ENCODE measurements at places on chromosomes 7 and 10.
A peak's percentile ranks its signal among the peaks of the same experiment; 100 is the strongest.

GRCh38 chr7:148884049-148884298 lies at the start of gene EZH2:
Gene EZH2 (minus strand): TSS chr7:148884291. CDS start chr7:148847298, 36,993 bp downstream.
- DNase-seq = no peak

DNA sequence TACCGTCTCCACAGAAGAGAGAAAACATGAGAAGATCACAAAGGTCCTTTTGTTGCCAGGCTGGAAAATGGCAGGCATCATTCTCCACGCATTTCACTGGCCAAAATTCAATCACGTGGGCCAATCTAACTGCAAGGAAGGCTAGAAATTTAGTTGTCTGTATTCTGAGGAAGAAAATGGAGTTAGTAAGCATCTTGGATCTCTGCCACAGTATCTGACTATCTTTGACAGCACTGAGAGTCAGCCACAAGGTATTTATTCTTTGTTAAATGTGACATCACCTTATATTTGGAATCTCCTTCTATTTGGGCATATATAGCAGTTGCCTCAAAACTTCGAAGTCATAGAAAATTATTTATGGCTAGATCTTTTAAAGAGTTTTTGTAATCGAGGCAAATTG lies 213.9 kb downstream of the NSUN6 start:
- DNase-seq = no peak

DNA sequence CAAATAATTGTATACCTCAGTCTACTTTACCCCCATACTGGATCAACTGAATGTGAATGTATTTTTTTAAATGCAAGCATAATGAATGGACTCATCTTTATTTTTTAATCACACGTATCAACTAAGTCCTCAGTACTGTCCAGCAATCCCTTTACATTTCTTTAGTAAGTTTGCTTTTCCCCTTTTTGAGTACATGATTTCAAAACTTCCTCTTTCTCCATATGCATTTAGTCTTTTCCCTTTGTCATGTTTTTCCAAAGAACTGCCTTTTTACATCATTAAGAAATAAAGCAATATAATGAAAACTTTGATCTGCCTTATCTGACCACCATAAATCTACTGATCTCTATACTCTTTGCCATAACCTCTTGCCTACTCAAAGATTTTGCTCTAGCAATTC lies 182.5 kb upstream of the AKR1E2 start:
- DNase-seq = no peak

DNA sequence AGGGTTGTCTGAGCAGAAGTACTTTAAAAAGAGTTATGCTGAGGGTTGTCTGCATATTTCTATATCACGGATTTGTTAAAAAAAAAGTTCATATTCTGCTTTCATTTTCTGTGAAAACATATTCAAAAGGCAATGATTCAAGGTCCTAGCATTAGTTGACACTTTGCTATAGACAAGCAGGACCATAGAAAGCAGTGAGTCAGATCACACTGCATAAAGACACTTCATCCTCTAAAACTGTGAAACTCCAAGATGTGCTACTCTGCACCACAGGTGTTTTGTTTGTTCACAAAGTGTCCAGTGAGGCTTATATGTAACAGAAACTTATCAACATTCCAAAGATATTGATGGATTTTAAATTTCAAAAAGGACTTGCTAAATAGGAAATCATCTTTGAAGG lies 47.0 kb downstream of the SPAM1 start:
- DNase-seq = no peak

GRCh38 chr7:112546723-112547513 lies 66.1 kb downstream of the LSMEM1 start:
- DNase-seq = peak; percentile 22

GRCh38 chr7:53111031-53111430 lies 75.6 kb downstream of the POM121L12 start:
- DNase-seq = no peak

GRCh38 chr7:36016648-36017047 lies 136.4 kb upstream of the EEPD1 start:
- DNase-seq = no peak

- DNase-seq = no peak
Measured at GRCh38 chr10:57996536-57996935, 271.2 kb downstream of the IPMK start.

GRCh38 chr10:120735773-120736371 lies 115.3 kb upstream of the WDR11 start:
- DNase-seq = peak; percentile 16

DNA sequence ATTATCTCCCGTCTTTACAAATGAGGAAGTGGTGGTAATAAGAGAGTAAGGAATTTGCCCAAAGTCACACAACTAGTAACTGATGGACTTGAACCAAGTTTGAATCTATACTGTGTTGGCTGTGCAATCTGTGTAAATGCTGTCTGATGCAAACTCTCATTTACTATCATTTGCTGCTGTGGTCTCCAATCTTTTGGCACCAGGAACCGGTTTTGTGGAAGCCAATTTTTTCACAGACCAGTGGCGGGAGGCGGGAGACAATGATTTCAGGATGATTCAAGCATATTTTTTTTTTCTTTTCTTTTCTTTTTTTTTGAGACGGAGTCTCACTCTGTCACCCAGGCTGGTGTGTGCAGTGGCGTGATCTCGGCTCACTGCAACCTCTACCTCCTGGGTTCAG lies 450.0 kb upstream of the FZD8 start:
- DNase-seq = no peak

GRCh38 chr7:69786730-69787395 lies 188.6 kb downstream of the AUTS2 start:
- no peak for DNase-seq

DNA sequence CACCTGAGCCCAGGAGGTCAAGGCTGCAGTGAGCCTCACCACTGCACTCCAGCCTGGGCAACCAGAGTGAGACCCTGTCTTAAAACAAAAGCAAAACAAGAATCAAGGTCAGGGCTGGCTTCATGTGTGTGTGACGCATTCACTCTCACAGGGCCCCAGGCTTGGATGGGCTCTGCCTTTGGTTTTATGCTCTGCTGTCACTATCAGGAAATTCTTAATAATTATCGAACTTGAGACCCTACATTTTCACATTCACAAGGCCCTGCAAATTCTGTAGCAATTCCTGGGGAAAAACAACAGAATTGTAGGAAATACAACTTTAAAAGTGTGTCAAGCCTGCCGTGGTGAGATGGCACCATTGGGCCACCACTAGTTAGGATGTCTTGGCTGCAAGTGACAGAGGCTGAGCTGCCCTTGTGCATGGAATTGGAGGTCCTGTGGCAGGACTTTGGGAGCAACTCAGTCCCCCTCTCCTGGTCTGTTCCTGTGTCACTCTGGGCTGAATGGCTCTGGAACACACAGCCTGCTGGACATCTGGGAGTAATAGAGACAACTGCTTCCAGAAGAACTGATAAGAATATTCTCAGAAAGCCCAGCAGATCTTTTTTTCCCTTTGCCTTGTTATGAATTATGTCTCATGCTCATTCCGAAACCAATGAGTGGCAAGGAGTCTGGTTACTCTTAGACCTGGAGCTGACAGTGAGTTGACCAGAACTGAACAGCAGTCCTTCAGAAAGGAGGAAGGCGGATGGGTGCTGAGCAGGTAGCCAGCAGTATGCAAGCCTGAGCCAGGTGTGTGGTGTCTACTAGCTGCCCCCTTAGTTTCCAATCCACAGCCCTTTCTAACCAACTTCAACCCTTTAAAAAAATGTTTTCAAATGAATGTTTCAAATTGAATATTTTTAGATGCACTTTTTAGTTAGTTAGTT lies 3.6 kb downstream of the UBE2D4 start:
- no peak for DNase-seq

DNA sequence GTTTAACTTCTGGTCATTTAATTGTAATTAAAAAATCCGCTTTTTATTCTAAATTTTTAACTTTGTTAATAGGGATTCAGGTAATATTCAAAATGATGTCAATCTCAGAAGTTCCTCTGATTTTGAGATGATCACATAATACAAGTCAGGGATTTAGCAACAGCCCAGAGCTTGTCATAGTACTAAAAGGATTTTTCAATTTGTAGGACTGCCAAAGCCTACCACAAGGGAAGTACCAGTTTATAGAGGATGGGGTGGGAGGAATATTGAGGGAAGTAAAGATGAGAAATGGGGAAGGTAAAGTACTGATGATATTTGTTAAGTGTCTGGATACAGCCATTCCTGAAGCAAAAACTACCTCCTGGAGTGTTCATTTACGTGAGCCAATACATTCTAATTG lies 278.2 kb upstream of the TEX47 start:
- no peak for DNase-seq

DNA sequence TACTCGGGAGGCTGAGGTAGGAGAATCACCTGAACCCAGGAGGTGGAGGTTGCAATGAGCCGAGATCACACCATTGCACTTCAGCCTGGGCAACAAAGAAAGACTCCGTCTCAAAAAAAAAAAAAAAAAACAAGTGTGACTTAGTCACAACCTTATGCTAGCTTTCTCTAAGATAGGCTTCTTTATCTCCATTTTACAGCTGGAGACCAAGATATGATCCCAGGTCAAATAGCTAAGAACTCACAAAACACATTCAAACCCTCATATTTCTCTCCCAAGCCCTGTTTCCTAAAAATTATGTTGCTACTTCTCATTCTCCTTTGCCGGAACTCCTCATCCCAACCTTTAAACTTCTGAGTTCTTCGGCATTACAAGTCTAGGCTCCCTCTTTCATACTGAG lies 13.0 kb upstream of the DHTKD1 start:
- no peak for DNase-seq

DNA sequence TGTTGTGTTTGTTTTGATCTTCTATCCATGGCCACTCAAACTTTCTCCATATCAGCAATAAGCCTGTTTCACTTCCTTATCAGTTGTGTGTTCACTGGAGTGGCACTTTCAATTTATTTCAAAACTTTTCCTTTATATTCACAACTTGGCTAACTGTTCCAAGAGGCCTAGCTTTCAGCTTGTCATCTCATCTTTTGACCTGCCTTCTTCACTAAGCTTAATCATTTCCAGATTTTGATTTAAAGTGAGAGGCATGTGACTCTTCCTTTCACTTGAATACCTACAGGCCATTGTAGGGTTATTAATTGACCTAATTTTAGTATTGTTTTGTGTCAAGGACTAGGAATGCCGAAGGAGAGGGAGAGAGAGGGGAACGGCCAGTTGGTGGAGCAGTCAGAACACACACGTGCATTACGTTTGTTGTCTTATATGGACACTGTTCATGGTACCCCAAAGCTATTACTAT lies 5.5 kb upstream of the GNAT3 start:
- no peak for DNase-seq

GRCh38 chr10:71266918-71267442 lies 52.1 kb upstream of the SLC29A3 start:
- no peak for DNase-seq

- no peak for DNase-seq
Measured at GRCh38 chr7:39761449-39761848, 138.1 kb downstream of the RALA start.

DNA sequence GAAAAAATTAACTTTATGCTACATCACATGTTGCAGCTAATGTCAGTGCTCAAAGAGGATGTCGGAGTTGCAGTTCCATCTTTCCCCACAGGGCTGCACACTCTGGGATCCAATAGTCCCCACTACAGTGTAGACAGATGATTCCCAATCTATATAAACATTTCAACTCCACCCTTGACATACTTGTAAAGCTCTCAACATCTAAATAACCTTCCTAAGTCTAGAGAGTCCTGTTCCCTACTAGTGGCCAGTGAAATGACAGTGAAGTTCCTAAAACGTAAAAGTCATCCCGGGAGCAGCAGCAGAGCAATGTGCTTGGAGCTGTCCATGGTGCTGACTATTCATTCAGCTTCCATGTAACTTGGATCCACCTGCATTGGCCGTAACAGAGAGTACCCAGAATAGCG lies 145.1 kb downstream of the GRM8 start:
- peak; percentile 60 for DNase-seq

DNA sequence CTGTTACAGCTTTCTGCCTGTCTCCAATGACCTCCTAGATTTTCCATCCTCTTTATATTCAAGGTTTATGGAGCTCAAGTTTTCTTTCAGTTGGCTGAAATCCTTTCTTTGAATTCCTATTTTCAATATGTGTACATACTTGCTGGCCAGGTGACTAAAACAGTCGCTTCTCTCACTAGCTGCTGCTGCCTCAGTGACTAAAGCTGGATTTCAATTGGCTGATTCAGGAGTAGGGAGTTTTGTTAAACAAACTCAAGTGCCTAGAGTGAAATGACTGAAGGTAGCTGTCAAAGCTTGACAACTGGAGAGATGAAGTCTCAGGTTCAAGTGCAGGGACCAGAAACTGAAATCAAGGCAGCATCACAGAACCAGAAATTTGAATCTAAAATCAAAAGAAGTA lies 6.7 kb upstream of the POLR1F start:
- DNase-seq = no peak

DNA sequence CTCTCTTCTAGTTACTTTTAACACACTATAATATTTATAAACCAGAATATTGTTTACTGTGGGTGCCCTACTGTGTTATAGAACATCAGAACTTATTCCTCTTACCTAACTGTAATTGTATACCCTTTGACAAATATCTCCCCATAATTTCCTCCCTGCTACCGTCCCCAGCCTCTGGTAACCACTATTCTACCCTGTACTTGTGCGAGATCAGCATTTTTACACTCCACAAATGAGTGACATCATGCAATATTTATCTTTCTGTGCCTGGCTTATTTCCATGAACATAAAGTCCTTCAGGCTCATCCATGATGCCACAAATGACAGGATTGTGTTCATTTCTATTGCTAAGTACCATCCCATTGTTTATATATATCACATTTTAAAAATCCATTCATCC lies 139.8 kb upstream of the RSU1 start:
- peak; percentile 25 for DNase-seq

- no peak for DNase-seq
Measured at GRCh38 chr7:42292991-42293521, 56.0 kb upstream of the GLI3 start.

- DNase-seq = peak; percentile 21
Measured at GRCh38 chr7:103391976-103392375, 44.5 kb downstream of the PSMC2 start.

DNA sequence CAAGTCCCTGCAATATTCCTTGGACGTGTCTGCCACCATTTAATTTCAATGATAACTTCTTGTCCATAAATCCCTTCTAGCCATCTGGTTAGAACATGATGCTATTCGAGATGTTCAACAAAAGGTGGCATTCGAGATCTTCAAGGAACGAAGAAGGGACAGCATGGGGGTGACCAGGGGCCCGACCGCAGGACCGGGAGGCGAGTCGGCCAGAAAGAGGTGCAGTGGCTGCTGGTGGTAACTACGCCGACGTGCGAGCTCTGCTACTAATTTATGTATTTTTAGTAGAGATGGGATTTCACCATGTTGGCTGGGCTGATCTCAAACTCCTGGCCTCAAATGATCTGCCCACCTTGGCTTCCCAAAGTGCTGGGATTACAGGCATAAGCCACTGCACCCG lies 4.7 kb downstream of the OPTN start:
- DNase-seq = no peak

DNA sequence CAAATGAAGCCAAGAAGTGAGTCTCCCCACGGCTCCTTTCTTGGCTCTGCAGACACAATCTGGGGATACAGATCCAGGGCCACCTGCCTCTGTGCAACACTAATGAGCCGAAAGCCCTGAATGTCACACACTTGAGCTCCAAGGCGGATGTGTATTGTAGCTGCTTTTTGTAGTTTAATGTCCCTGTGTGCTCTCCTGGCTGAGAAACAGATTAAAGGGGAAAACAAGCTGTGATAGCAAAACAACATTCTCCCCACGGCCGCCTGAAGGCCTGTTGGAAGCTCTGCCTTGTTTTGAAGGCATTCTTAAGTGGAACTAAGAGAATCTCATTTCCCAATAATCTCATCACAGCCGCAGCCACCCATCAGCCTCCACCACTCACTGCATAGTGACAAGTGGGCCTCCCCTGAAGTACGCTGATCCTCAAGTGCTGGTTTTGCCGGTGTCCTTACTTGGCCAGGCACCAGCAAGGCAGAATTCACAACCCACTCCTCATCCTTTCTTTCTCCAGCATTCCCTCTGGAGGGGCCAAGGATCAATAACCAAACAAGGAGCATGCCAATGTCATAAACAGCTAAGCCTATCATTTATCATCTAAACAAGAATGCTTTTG lies 44.4 kb upstream of the AMPH start:
- no peak for DNase-seq

Measured in fibroblast of skin of back (primary cell).